ENCODE measurements at places on chromosomes 6 and 20.
A peak's percentile ranks its signal among the peaks of the same experiment; 100 is the strongest.

DNA sequence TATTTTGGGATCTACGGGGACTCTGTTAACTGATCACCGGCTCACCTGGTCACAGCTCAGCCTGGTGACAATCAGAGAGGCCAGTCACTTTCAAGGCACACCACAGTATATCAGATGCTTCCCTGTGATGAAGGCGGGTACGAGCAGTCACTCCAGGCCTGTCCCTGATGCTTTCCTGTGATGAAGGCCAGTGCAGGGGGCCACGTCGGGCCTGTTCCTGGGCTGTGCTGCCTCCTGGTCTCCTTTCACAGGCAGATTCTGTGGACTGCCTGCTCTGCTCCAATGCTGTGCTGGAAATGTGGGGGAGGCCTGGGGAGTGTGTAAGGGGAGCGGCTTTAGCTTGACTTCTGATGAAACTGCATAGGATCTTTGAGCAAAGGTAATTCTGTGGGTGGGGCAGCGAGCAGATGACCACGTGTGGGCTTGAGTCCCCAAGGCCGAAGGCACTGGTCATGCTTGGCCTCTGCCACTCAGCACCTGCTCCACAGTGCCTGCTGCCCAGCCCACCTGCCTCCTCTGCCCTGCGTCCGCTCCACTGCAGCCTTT lies 372.6 kb downstream of the TAF4 start:
- DNase-seq = no peak

DNA sequence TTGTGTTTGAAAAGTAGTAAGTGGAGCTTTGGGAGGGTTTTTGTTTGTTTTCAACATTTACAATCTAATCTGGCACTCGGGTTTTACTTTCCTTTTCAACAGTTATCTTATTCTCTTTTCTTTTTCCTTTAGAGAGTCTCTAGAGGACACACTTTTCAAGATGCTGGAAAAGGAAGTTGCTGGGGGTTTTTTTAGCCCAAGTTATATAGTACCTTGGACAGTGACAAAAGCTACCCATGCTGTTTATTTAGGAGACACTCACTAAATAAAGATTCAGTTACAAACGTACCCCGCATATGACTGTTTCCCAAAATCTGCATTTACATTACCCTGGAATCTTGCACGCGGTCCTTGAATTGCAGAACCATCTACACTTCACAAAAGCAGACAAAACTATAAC lies 78.8 kb downstream of the MAP7 start:
- DNase-seq = no peak

- no peak for DNase-seq
Measured at GRCh38 chr20:35040646-35041045, 52.0 kb downstream of the TRPC4AP start.

- DNase-seq = no peak
Measured at GRCh38 chr6:165973473-165973872, 194.2 kb downstream of the TBXT start.

DNA sequence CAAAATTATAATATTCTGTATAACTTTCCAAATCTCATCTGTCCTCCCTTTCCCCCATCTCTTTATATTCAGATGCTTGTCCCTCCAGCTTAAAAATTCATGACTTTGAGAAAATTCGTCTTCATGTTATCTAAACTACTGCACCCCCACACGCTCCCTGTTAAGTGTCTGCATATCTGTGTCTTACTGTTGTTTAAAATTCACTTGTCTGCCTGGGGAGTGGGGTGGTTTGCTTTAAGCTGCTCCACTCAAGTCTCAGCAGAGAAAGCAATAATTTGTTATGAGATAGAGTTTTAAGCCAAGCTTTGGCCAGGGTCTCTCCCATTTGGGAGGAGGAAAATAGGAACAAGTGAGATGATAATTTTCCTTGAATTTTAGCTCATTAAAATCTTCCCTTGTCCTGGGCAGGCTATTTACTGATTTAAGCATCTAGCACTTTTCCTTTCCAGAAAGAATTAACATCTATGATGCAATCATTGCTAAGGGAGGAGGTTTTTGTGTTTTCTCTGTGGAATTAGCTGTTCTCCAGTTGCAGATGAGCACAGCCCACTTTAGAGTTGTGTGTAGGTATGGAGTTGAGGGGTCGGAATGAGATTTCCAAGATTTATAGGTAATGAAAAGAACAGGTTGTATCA lies 36.8 kb downstream of the MTHFD1L start:
- no peak for DNase-seq

DNA sequence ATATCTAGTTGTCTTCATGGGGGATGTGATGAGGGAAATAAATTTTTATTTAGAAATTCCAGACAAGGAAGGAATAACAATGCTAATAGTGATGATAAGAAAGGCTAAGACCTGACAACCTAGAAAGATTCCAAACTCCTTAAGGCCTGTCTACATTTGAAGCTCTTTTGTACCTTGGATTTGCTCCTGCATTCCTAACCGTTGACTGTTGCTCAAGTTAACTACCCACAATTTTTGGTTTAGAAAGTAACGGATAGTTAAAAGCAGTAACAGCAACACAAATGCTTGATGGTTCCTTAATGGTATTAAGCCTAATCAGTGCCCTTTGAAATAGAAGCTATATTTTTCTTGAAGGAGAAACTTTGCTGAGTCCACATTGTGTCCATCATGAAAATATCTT lies 52.9 kb downstream of the TRMT11 start:
- DNase-seq = no peak

GRCh38 chr20:32476684-32477593 lies 108.2 kb downstream of the NOL4L start:
- no peak for DNase-seq

GRCh38 chr6:170271771-170272314 lies 19.0 kb downstream of the DLL1 start:
- DNase-seq = peak; percentile 78

- no peak for DNase-seq
Measured at GRCh38 chr6:143141442-143141841, 80.8 kb downstream of the AIG1 start.

GRCh38 chr6:36508532-36508931 lies 38.7 kb downstream of the STK38 start:
- DNase-seq = no peak

DNA sequence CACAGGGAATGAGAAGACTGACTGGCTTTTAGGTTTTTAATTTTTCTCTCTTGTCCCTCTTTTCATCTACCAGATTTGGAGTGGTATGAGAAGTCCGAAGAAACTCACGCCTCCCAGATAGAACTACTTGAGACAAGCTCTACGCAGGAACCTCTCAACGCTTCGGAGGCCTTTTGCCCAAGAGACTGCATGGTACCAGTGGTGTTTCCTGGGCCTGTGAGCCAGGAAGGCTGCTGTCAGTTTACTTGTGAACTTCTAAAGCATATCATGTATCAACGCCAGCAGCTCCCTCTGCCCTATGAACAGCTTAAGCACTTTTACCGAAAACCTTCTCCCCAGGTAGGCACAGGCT lies 644 bp downstream of the MAD2L1BP start:
- DNase-seq = no peak

DNA sequence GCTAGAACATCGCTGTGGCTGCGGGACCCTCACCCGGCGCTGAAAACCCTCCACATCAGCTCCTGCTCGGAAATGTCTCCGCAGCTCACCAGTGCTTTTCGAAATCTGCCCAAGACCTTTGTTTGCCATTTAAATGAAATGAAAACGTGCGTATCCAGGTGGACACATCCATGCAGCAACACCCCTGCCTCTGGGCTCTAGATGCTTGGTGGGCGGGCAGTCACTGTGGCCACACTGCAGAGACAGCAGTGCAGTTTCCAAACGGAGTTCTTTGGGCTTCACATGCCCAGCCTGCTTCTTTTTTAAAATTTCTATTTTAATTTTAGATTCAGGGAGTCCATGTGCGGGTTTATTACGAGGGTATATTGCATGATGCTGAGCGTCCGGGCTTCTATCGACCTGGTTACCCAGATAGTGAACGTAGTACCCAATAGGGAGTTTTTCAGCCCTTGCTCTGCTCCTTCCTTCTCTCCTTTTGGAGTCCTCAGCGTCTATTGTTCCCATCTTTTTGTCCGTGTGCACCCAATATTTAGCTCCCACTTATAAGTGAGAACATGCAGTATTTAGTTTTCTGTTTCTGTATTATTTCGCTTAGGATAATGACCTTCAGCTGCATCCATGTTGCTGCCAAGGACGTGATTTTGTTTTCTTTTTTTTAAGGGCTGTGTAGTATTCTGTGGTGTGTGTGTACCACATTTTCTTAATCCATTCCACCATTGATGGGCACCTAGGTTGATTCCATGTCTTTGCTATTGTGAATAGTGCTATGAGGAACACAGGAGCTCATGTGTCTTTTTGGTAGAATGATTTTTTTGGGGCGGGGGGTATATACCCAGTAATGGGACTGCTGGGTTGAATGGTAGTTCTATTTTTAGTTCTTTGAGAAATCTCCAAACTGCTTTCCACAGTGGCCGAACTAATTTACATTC lies 4.8 kb upstream of the TUBB2B start:
- DNase-seq = no peak

- DNase-seq = no peak
Measured at GRCh38 chr6:41439524-41440418, 104.4 kb downstream of the NCR2 start.

DNA sequence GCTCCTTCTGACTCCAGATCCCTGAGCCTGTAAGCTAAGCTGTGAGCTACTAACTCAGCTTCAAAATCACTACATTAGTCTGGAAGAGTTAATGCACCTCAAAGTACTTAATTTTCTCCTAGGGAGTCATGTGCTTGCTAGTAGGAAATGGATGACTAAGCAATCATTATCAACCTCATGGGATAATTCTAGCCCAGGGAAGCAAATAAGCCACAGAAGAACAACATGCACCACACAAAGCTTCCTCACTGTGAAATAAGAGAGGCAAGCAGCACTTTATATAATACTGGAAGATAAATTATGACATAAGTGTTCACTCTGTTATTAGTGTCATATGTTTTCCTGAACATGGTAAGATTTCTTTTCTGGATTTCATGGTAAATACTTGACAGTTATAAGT lies 57.9 kb upstream of the RCAN2 start:
- DNase-seq = no peak

GRCh38 chr6:128339635-128340450 lies 180.6 kb downstream of the PTPRK start:
- no peak for DNase-seq

- no peak for DNase-seq
Measured at GRCh38 chr6:145110109-145110508, 625.2 kb downstream of the EPM2A start.
